ENCODE measurements at places on chromosomes 1 and 21. TPM values are rescaled to one million over a fixed set of nuclear protein-coding genes. Genes with fewer than 3 reads are reported as not detected.
A peak's percentile ranks its signal among the peaks of the same experiment; 100 is the strongest.

GRCh38 chr1:64963466-64963865 is 2.9 kb downstream of the JAK1 start:
- no peak for DNase-seq

DNA sequence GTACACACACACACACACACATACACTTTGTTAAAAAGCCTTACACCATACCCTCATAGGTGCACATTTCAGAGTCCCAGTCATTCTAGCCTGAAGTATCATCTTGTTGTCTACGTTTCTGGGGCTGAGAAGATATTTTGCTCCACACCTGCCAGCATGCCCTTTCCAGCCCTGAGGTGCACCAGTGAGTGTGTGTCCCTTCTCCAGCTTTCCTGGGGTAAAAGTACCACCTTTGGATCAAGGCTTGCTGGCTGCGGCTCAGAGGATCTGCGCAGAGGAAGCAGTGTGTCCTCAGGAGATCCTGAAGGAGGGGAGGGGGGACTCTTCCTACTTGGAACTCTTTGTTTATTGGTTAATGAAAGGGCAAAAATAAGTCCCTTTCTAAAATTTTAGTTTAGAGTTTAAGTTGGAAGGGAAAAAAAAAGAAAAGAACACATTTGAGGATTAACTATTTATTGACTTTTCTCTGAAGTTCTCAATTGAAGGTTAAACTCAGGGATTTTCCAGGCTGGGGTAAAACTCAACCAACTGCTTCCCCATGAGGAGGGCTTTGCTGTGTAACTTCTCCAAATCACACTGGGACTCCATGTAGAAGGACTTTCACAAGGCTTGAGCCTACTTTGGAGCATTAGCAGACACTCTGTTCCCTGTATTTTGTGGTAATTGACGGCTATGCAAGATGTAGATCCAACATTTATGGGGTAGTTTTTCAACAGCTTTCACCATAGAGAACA is 200.3 kb upstream of the SGIP1 start:
- DNase-seq, result no peak

- DNase-seq, result no peak
Observed at GRCh38 chr1:206757524-206758266, 12.9 kb upstream of the IL19 start.

Gene SLFNL1
- not detected for total RNA-seq

DNA sequence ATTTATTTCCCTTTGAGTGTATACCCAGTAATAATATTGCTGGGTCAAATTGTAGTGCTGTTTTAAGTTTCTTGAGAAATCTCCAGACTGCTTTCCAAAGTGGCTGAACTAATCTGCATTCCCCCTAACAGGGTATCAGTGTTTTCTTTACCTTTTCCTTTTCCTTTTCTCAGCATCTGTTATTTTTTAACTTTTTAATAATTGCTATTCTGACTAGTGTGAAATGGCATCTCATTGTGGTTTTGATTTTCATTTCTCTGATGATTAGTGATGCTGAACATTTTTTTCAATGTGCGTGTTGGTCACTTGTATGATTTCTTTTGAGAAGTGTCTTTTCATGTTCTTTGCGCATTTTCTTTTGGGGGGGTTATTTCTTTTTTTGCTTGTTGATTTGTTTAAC is 374.9 kb upstream of the BRINP3 start:
- DNase-seq, result no peak

Gene MNDA
- not detected for total RNA-seq

DNA sequence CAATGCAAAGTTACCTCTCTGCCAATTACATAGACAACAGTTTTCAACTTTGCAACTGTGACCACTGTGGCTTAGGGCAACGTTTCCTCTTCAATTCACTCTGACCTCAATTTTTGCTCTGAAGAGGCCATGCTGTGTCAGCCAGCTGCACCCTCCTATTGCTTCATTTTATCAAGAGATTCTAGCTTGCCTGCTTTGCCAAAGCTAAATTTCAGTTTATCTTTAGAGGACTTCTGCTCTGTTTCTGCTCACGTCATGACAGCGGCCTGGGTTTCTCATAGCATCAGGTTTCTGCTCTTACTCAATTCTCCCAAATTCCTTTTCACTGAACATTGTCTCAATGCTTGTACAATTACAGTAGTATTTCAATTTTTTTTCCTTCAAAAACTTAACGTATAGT is 154.6 kb downstream of the PLA2G4A start:
- DNase-seq, result no peak

DNA sequence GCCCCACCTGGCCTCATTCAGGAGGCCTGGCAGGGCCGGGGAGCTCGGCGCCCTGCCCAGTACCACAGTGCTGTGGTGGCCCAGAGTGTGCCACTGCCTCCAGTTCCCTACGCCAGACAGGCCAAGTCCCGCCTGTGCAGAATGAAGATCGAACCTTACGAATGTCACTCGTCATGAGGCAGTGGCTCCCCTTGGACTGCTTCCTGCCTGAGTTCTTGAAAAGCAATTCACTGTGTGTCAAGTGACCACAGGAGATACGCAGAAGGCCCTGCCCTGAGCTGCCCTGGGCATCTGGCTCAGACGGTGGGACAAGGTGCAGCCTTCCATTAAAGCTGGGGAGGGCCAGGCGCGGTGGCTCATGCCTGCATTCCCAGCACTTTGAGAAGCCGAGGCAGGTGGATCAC is 49.6 kb upstream of the LRP8 start:
- DNase-seq, result no peak

- DNase-seq, result no peak
Observed at GRCh38 chr1:25631750-25632485, 15.3 kb downstream of the MAN1C1 start.

- peak; percentile 40 for DNase-seq
Observed at GRCh38 chr1:27071049-27071416, 58.4 kb upstream of the TENT5B start.

- DNase-seq, result no peak
Observed at GRCh38 chr1:15288173-15288926, 41.3 kb downstream of the FHAD1 start.

Gene GREM2
- total RNA-seq, result not detected

Gene MFAP2
- total RNA-seq, result 16.9 TPM

Gene PRMT6
- 8.9 TPM for total RNA-seq
